ENCODE measurements at places on chromosomes 4 and X.

DNA sequence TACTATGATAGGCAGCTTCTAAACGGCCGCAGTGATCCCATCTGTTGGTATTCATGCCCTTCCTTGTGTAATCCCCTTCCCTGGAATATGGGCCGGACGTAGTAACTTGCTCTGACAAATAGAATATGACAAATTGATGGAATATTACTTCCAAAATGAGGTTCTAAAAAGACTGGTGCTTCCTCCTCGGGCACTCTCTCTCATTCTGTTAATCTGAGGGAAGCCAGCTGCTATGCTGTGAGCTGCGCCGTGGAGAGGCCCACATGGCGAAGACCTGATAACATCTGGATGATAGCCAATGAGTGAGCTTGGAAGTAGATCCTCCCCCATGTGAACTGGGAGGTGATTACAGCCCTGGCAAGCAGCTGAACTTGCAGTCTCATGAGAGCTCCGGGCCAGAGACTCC, 27.2 kb upstream of the SLC25A4 start:
- no peak for DNase-seq

- DNase-seq = no peak
These were observed 56.0 kb downstream of the UGT8 start for GRCh38 chr4:114654592-114654991.

DNA sequence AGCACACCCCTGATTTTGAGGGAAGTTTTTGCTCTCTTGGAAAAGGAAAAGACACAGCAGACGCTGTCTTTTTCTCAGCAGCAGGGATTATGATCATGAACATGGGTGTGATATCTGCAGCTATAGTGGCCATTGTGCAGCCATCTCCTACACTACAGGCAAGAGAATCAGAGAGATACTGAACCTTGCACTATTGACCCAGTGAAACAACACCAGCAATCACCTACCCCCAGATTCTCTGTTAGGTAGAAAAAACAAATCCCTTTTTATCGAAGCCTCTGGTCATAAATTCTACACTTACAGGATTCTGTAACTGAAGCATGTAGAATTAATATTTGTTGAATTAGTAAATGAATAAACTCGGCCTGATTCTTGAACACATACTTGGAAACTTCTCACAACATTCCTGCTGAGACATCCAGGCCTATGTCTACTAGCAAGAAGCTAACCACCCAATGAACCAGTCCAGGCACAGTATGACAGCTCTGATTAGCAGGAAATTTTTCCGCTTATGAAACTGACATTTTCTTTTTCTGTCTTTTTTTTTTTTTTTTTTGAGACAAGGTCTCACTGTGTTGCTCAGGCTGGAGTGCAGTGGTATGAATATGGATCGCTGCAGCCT, 5.0 kb upstream of the AFAP1 start:
- no peak for DNase-seq

- no peak for DNase-seq
These were observed 281.4 kb downstream of the ZIC3 start for GRCh38 chrX:137847376-137847775.

- DNase-seq = no peak
These were observed 119.9 kb upstream of the SPIN4 start for GRCh38 chrX:63471004-63471403.

DNA sequence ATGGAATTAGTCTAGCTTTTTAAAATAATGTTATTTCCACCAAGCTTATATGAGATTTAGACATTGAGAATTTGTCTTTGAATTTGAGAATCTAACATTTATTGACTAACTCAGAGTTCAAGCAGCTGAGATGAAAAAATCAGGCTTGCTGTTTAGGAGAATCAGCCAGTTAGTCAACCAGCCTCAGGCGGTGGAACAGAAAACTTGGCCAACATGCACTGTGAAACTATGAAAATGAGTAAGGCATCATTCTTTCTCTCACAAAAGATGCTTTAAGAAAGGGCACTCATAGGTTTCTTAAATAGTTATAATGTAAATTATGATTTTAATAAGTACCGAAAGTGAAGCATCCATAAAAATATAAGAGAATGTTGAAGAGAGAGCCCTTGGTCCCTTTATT, 84.2 kb downstream of the NFKB1 start:
- DNase-seq = no peak

DNA sequence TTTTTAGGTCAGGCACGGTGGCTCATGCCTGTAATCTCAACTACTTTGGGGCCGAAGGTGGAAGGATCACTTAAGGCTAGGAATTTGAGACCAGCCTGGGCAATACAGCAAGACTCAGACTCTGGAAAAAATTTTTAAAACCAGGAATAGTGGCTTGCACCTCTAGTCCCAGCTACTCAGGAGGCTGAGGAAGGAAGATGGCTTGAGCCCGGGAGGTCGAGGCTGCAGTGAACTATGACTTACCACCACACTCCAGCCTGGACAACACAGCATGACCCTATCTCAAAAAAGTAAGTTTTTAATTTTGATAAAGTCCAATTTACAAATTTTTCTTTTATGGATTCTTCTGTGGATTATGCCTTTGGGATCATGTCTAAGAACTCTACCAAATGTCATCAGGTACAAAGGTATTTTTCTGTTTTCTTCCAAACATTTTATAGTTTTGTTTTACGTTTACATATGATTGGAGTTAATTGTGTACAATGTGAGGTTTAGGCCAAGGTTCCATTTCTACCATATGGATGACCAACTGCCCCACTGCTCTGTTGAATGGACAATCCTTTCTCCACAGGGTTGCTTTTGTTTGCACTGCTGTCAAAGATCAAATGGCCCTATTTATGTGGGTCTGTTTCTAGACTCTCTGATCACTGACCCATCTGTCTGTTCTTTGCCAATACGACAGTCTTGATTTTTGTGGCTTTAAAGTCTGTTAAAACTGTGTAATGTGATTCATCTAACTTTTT, 48.2 kb downstream of the CPLX1 start:
- DNase-seq = no peak

DNA sequence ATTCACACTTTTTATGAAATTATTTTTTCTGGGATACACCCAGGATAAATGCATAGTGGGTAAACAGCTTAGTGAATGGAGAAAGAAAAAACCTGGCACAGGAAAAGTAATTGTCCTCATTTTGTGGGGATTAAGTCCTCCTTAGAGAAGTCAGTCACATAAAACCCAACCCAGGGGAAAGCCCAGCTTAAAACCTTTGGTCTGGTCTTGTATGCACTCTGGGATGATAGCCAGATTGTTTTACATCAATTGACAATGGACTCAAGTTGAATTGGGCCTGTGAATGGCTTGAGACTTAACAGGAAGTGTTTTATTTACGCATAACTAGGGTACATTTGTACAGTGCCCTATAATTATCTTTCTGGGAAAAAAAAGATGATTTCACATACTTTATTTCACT, 561.3 kb upstream of the GRIA3 start:
- no peak for DNase-seq

- no peak for DNase-seq
These were observed 1397.6 kb downstream of the FAM133A start for GRCh38 chrX:95071621-95072020.

- DNase-seq = no peak
These were observed 103.6 kb downstream of the FAM13A start for GRCh38 chr4:88953400-88953799.

DNA sequence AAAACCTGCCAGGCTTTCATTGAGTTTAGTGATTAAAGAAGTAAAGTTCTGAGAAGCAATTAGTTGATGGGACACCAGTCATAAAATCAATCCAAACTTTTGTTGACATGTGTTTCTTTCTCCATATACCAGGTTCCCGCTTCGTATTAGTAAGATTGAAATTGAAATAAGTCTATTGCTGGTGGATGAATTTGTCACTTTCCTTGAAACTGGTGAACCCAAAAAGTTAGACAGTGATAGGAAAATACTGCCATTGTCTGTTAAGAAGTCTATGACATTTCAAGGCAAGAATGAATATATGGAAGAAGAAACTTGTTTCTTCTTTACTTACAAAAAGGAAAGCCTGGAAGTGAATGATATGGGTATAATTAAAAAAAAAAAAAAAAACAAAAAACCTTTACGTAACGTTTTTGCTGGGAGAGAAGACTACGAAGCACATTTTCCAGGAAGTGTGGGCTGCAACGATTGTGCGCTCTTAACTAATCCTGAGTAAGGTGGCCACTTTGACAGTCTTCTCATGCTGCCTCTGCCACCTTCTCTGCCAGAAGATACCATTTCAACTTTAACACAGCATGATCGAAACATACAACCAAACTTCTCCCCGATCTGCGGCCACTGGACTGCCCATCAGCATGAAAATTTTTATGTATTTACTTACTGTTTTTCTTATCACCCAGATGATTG, at the start of gene CD40LG:
Gene CD40LG (plus strand): TSS at position 482 of the 684 bp plus-strand sequence. CDS start 91 bp downstream, at position 573.
- DNase-seq = no peak

GRCh38 chrX:20177093-20177492, 35.5 kb upstream of the EIF1AX start:
- DNase-seq = no peak
